ENCODE measurements at places on chromosomes 13 and 19.

- DNase-seq: no peak
These were observed 169.5 kb downstream of the DCLK1 start for GRCh38 chr13:35961461-35962220.

DNA sequence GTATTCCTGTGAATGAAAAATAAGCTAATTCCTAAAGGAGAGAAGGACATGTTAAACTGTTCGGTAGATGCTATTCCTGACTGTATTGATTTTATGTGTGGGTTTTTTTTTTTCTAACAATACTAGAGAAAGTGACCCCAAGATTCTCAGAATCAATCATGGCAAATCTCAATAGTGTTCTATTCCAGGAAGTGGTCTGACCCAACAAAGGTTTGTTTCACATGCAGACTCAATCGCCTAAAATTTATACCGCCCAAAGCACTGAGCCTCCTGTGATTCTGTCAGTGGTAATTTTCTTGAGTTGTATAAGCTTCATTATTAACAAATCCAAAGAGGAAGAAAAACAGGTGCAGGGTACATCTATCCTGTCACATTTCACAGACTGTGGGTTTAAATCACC is 293.7 kb downstream of the SUCLA2 start:
- no peak for DNase-seq

DNA sequence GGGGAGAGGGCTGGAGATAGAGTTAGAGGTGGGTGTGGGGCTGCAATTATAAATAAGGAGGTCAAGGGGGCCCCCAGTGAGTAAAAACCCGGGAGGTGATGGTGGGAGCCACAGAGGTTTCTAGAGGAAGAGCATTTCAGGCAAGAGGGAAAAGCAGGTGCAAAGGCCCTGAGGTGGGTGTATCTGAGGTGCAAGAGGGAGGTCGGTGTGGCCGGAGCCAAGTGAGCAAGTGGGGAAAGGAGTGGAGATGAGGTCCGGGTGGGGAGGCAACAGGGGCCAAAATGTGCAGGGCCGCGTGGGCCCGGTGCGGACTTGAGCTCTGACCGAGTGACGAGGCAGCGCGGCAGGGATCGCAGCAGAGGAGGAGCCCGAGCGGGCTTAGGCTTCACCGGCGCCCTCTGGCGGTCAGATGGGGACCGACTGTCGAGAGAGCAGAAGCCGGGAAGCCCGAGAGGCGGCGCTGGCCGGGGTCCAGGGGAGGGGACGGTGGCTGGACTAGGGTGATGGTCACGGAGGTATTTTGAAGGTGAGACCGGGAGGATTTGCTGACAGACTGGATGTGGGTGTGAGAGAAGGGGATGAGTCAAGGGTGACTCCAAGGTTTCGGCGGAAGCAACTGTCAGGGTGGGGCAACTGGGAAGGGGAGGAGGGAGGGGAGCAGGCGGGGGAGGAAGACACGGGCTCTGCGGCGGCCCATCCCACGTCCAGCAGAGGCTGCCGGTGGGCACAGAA is 17.7 kb upstream of the SPACA4 start:
- DNase-seq: peak; percentile 83

GRCh38 chr13:31912647-31913401 is 118.8 kb upstream of the FRY start:
- no peak for DNase-seq

GRCh38 chr13:26456650-26457049 is 100.8 kb upstream of the WASF3 start:
- no peak for DNase-seq

DNA sequence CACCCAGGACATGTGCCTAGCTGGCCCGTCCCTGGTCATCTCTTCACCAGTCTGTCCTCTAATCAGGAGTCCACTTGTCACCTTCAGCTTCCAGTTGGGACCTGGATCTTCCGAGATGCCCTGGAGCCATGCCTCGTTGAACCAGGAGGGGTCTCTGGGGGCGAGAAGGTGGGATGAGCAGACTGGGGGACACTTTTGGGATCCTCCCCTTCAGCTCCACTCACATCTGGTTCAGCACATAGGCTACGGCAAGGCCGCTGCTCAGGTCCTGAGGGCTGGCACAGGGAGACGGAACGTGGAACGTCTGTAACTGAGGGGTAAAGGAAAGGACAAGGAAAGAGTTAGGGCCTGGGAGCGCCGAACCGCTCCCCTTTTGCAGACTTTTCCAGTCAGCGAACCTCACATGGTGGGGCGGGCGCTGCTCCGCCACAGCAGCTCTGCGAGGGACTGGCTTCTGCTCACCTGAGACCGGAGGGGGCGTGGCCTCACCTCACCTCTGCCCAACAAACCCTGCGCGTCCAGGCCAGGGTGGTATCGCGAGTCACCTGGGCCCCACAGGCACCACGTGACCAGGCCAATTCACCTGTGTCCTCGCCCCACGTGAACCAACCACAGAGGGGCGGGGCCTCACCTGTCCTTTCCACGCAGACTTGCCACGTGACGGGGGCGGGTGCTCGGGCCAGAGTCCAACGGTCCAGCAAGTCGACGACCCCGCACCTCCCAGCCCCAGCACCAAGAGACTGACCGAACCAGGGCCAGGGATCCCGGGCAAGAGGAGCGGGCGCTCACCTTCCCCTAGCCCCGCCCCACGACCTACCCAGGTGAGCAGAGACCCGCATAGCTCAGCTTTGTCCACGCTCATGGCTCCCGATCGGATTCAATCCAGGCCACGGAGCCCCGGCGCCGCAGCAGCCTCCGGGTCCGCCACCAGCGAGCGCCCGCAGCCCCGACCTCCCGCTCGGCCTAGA is at the start of gene HOOK2:
Gene HOOK2, minus strand, starts transcription at position 965 of the 968 bp plus-strand sequence. Its CDS starts 103 bp downstream, at position 862.
- DNase-seq: no peak

Data from stimulated activated CD4-positive, alpha-beta T cell treated with anti-CD3 and anti-CD28 coated beads, Interleukin-12 subunit alpha, Interleukin-12 subunit beta, amount 100 ng/mL, for 4 hours (primary cell).